ENCODE measurements at places on chromosomes 5 and 9. TPM values are rescaled to one million over a fixed set of nuclear protein-coding genes. Genes with fewer than 3 reads are reported as not detected.
A peak's percentile ranks its signal among the peaks of the same experiment; 100 is the strongest.

PRRX2 gene
- total RNA-seq = 1.8 TPM

CDK9 gene
- 93.5 TPM for total RNA-seq

EFNA5 gene
- 54.4 TPM for total RNA-seq

ROPN1L gene
- total RNA-seq = 1.7 TPM

CCDC192 gene
- not detected for total RNA-seq

DNAJC21 gene
- 45.0 TPM for total RNA-seq

JAKMIP2 gene
- total RNA-seq = 0.38 TPM

BTNL9 gene
- 11.9 TPM for total RNA-seq

PCDHGA1 gene
- 0.69 TPM for total RNA-seq

COL5A1 gene
- 23.8 TPM for total RNA-seq

PLK2 gene
- 53.1 TPM for total RNA-seq

- no peak for DNase-seq
- H3K27ac ChIP-seq = no peak overlapping the region
Observed at GRCh38 chr5:169921384-169921783, 58.9 kb downstream of the INSYN2B start.

- H3K4me1 ChIP-seq = peaks cover 3% of the 10 kb centered on the region
- H3K36me3 ChIP-seq = no peaks in the 10 kb centered on the region
- no peak overlapping the region for H3K4me3 ChIP-seq
- no peak for DNase-seq
Observed at GRCh38 chr9:2567922-2568321, 53.7 kb upstream of the VLDLR start.

GRCh38 chr5:7852542-7852941, 1.6 kb upstream of the CFAP90 start:
- no peak overlapping the region for H3K4me3 ChIP-seq
- H3K27ac ChIP-seq = no peak overlapping the region
- no peak for DNase-seq
- peaks cover 8% of the 10 kb centered on the region for H3K4me1 ChIP-seq
- peaks cover 2% of the 10 kb centered on the region for H3K36me3 ChIP-seq
- no peaks in the 10 kb centered on the region for H3K27me3 ChIP-seq

- no peaks in the 10 kb centered on the region for H3K27me3 ChIP-seq
- H3K4me3 ChIP-seq = peak overlapping the region; percentile 76
- DNase-seq = no peak
- peak overlapping the region; percentile 62 for H3K27ac ChIP-seq
- no peaks in the 10 kb centered on the region for H3K36me3 ChIP-seq
Observed at GRCh38 chr5:50745221-50745910, 78.9 kb downstream of the PARP8 start.

DNA sequence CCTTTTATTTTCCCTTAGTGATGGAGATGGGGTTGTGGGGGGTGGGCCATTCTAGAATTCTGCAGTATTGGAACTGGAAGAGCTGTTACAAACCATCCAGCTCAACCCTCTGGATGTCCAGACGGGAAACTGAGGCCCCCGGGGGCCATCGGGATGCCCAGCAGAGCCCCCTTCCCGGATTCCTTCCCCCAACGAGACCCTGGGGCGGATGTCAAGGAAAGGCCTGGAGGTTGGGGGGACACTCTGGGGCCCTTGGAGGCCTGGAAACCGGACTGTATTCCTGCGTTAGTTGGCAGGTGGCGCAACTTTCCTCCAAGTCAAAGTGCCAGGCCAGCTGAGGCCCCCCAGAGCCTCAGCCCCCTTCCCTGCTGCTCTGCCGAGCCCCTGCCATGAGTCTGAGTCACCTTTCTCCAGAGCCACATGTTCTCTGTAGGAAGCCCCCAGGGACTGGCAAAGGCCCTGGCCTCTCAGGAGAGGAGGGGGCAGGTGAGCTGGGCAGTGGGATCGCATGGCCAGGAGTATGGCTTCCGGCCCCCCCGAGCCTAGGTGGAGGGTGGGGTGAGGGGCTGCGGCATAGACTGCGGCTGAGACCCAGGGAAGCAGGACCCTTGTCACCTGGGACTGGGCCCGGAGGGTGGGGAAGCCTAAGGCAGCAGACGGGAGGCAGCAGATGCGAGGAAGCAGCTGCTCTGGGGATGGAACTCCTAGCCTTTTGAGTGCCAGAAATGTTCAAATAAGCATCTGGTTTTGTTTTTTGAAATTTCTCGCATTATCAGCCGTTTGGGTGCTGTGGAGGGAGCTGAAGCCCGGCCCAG, 17.8 kb upstream of the FIBCD1 start:
- no peak overlapping the region for H3K4me3 ChIP-seq
- H3K27me3 ChIP-seq = no peaks in the 10 kb centered on the region
- H3K27ac ChIP-seq = no peak overlapping the region
- no peaks in the 10 kb centered on the region for H3K36me3 ChIP-seq

GRCh38 chr5:14269395-14269794, 126.3 kb downstream of the TRIO start:
- H3K27ac ChIP-seq = peak overlapping the region; percentile 36
- H3K4me1 ChIP-seq = no peaks in the 10 kb centered on the region
- DNase-seq = no peak

- no peaks in the 10 kb centered on the region for H3K4me1 ChIP-seq
- no peaks in the 10 kb centered on the region for H3K27me3 ChIP-seq
- no peak overlapping the region for H3K4me3 ChIP-seq
- no peaks in the 10 kb centered on the region for H3K36me3 ChIP-seq
- H3K27ac ChIP-seq = no peak overlapping the region
- no peak for DNase-seq
Observed at GRCh38 chr5:128237546-128237945, 154.0 kb downstream of the SLC12A2 start.

GRCh38 chr5:126364206-126364902, 58.9 kb upstream of the GRAMD2B start:
- no peak overlapping the region for H3K27ac ChIP-seq
- peaks cover 11% of the 10 kb centered on the region for H3K4me1 ChIP-seq
- no peak for DNase-seq
- H3K4me3 ChIP-seq = no peak overlapping the region
- no peaks in the 10 kb centered on the region for H3K36me3 ChIP-seq

DNA sequence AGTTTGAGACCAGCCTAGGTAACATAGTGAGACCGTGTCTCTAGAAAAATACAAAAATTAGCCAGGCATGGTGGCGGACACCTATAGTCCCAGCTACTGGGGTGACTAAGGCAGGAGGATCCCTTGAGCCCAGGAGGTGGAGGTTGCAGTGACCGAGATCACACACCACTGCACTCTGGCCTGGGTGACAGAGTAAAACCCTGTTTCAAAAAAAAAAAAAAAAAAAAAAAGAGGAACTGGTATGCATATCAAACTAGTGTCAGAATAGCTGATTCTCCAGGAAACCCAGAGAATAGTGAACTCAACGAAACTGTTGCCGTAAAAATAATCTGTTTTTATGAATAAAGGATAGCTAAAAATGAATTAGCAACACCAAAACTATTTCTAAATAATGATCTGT, 126.6 kb upstream of the BASP1 start:
- no peaks in the 10 kb centered on the region for H3K36me3 ChIP-seq
- no peaks in the 10 kb centered on the region for H3K4me1 ChIP-seq
- no peaks in the 10 kb centered on the region for H3K27me3 ChIP-seq
- no peak for DNase-seq

- no peak overlapping the region for H3K4me3 ChIP-seq
Observed at GRCh38 chr5:39118638-39119037, 44.4 kb upstream of the RICTOR start.

DNA sequence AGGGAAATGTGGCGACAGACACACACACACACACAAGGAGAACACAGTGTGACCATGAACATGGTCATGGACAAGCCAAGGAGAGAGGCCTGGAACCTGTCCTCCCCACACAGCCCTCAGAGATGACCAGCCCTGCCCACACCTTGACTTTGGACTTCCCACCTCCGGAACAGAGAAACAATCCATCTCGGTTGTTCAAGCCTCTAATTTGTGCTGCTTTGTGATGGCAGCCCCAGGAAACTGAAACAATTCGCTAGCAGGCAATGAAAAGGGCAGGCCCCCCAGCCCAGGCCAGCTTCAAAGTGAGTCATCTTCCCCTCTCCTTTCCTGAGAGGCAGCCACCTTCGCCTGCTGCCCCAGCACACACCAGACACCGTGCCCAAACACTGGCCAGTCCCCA, 47.7 kb downstream of the NSUN2 start:
- H3K27me3 ChIP-seq = no peaks in the 10 kb centered on the region
- DNase-seq = no peak
- no peaks in the 10 kb centered on the region for H3K4me1 ChIP-seq
- H3K27ac ChIP-seq = no peak overlapping the region
- no peak overlapping the region for H3K4me3 ChIP-seq

- no peaks in the 10 kb centered on the region for H3K4me1 ChIP-seq
- no peaks in the 10 kb centered on the region for H3K27me3 ChIP-seq
- no peak overlapping the region for H3K4me3 ChIP-seq
- no peak overlapping the region for H3K27ac ChIP-seq
- no peaks in the 10 kb centered on the region for H3K36me3 ChIP-seq
Observed at GRCh38 chr9:108994695-108995094, 18.6 kb downstream of the CTNNAL1 start.

GRCh38 chr5:141313711-141314110, 6.9 kb downstream of the TAF7 start:
- no peaks in the 10 kb centered on the region for H3K27me3 ChIP-seq
- no peak overlapping the region for H3K27ac ChIP-seq
- H3K36me3 ChIP-seq = no peaks in the 10 kb centered on the region
- DNase-seq = no peak
- no peaks in the 10 kb centered on the region for H3K4me1 ChIP-seq

GRCh38 chr5:98789029-98789428, 15.6 kb downstream of the RGMB start:
- DNase-seq = no peak
- no peaks in the 10 kb centered on the region for H3K36me3 ChIP-seq
- no peak overlapping the region for H3K27ac ChIP-seq
- H3K27me3 ChIP-seq = no peaks in the 10 kb centered on the region
